Cerebellar cortex (tissue), 1 donor: ENCODE measurements at places on chromosomes 6 and 20.

GRCh38 chr6:130047088-130047995 lies 29.0 kb downstream of the L3MBTL3 start:
- DNase-seq: no peak

GRCh38 chr6:30615219-30615957 lies 1.7 kb downstream of the PPP1R10 start:
- peak; percentile 94 for DNase-seq

- DNase-seq: peak; percentile 61
These were observed 49.4 kb upstream of the PTPN1 start for GRCh38 chr20:50460608-50461267.

GRCh38 chr20:64140061-64140931 lies 24.0 kb upstream of the MYT1 start:
- no peak for DNase-seq

- no peak for DNase-seq
These were observed 551.7 kb upstream of the GJE1 start for GRCh38 chr6:141580988-141581552.

DNA sequence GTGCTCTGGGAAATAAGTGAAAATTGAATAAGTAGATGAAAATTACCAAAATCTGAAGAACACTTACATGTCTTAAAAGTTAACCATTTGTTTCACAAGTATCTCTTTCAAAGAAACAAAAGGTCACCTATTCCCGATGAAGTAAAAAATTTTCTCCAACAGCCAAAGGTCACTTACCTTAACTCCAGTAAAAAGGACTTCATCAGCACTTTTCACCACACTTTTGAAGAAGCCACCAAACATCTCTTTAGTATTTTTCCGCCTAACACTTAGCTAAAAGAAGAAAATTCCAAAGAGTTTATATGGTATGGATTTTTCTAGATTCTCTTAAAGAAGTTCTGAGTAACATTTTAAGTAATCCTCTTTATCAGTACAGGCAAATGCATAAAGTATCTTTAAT lies 17.3 kb downstream of the SNX5 start:
- no peak for DNase-seq

DNA sequence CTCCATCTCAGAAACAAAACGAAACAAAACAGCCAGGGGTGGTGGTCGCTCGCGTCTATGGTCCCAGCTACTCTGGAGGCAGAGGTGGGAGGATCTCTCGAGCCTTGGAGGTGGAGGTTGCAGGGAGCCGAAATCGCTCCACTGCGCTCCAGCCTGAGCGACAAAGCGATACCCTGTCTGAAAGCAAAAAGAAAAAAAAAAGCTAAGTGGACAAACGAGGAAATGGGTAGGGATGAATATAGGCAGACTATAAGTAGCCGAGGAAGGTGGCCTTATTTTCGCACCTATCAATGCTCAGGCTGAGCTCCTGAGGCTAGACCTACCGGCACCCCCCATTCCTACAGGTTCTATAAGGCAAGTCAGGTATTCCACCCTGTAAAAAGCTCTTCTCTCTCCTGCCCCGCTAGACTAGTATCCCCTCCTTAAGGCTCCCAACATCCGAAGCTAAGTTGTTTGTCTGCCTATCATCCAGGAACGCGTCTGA lies 650 bp upstream of the CASP8AP2 start:
- no peak for DNase-seq

- no peak for DNase-seq
These were observed 667.6 kb downstream of the TENT5A start for GRCh38 chr6:81084776-81085430.

GRCh38 chr6:82875573-82876185 lies 190.0 kb downstream of the UBE3D start:
- DNase-seq: no peak

- DNase-seq: no peak
These were observed 69.9 kb downstream of the SGK1 start for GRCh38 chr6:134247844-134248580.

DNA sequence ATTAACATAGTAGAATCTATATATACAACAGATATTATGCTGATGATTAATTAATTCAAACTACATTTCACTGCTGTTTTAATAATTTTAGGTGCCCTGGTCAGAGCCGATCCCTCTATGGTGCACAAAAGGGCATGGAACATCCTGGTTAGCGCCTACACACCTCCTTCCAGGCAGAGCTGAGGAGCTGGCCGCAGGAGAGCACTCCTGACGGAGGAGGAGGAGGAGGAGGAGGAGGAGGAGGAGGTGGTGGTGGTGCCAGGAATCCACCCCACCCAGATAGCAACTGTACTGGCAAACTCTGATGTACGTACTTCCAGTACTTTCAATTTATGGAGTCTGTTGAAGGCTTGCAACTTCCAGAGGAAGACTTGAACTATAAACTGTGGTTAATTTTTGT lies 204.1 kb upstream of the THBS2 start:
- DNase-seq: no peak

GRCh38 chr6:4788953-4789584 lies 12.9 kb downstream of the CDYL start:
- no peak for DNase-seq

- DNase-seq: no peak
These were observed 80.7 kb upstream of the CCN6 start for GRCh38 chr6:111973118-111973761.
